Activated CD4-positive, alpha-beta T cell treated with anti-CD3 and anti-CD28 coated beads, Interleukin-2, amount 10 ng/mL, durations not matched to agents 7 days and 5 days (primary cell): ENCODE measurements at places on chromosomes 3 and 15.

DNA sequence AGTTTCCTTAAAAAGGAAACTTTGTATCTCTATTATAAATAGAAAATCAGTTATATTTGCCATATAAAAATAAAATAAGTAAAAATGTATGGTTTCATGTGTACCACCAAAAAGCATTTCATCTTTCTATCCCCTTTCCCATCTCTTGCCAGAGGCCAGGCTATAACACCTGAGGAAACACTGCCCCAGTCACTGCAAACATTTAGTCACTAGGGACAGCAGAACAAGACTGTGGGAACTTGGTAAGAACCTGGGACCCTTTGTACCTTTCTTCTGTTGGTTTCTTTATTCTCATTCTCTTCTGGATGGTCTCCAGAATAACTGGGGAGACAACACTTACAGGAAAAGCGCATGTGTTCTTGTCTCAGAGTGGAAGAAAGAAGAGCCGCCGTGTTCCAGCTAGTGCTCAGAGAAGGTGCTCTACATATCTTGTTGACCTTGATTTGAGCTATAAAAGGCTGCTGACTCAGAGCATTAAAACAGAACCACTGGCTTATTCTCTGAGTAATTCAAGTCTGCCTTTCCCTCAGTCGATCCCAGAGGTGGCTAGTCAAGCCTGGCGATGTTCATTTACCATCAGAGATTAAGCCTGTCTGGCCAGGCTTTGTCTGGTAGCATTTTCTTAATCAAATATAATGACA, 361.6 kb downstream of the RBMS3 start:
- no peak for DNase-seq

DNA sequence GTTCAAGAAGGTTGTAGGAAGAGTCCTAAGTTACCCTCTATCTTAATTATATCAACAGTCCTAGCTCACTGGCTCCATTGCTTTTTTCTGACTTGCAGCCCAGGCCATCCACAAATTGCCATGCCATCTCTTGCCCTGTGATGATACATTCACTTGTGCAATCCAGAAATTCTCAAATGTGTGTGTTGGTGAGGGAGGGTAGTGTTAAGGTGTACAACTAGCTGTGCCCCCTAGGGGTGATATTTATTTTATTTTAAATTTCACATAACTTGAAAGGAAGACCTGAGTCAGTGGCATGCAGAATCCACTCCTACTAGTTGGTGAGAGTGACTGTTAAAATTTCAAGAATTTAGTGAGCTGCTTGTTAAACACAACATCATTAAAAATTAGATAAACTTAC, 156.1 kb upstream of the ANKRD28 start:
- DNase-seq, result no peak

GRCh38 chr15:49895347-49896223, 223.4 kb downstream of the ATP8B4 start:
- DNase-seq, result no peak

GRCh38 chr3:8486936-8487335, 14.7 kb upstream of the LMCD1 start:
- no peak for DNase-seq

DNA sequence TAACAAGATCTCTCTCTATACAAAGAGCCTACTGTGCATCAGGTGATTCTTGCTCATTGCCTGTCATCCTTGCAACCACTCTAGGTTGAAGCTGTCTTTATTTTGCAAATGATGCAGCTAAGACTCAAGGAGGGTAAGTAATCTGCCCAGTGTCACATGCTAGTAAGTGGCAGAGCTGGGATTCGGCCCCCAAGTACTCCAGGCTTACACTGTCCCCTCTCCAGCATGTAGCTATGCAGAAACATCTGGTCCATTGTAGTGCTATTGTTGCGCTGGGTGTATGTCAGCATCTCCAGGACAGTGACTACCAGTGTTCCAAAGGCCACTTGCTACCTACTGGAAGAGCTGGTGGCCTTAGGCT, 248.9 kb downstream of the SLCO3A1 start:
- DNase-seq, result no peak

GRCh38 chr15:69535101-69535638, 82.6 kb downstream of the RPLP1 start:
- DNase-seq, result no peak

DNA sequence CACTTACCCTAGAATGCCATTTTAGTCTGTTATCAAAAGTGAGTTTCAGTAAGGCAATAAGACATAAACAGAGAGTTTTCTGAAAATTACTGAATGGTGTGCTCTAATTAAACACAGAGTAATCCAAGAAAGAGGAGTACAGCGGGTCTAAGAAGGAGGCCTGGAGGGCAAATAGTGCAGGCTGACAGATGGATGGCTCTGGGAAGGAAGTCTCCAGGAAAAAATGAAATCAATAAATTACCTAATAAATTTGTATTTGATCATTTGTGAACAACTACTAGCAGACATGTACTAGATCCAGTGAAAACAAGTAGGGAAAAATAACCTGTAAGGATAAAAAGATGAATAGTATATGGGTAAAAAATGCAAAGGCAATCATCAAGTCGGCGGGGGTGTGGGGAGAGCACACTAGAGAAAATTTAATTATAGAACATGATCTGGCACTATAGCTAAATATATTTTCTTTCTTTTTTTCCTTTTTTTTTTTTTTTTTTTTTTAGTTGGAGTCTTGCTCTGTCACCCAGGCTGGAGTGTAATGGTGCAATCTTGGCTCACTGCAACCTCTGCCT, 22.6 kb upstream of the GPD1L start:
- DNase-seq, result no peak

- no peak for DNase-seq
Measured at GRCh38 chr3:101646726-101647125, 30.2 kb downstream of the ZBTB11 start.

DNA sequence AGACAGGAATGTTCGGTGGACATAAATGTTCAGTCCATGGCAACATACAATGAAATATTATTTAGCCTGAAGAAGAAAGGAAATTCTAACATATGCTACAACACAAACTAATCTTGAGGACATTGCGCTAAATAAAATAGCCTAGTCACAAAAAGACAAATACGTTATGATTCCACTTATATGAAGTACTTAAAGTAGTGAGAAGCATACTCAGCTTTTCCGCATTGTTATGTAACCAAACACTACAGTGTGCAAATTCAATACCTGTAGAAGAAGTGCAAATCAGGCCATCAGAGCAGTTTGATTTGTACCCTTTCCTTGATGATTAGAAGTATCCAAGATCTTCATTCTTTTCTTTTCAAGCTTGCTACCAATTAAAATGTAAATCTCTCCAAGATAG, 1023.4 kb upstream of the NR2F2 start:
- DNase-seq, result no peak

DNA sequence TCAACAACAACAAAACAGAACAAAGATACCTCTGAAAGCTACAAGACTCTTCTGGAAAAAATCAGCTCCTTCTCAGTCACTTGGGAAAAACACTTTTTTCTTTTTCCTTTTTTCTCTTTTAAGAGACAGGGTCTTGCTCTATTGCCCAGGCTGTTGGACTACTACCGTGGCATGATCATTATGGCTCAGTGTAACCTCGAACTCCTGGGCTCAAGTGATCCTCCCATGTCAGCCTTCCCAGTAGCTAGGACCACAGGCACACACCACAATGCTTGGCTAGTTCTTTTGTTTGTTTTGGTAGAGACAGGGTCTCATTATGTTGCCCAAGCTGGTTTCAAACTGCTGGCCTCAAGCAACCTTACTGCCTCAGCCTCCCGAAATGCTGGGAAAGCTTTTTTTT, 12.8 kb downstream of the MYO9A start:
- DNase-seq, result no peak

- no peak for DNase-seq
Measured at GRCh38 chr3:43364494-43364893, 78.2 kb downstream of the SNRK start.

DNA sequence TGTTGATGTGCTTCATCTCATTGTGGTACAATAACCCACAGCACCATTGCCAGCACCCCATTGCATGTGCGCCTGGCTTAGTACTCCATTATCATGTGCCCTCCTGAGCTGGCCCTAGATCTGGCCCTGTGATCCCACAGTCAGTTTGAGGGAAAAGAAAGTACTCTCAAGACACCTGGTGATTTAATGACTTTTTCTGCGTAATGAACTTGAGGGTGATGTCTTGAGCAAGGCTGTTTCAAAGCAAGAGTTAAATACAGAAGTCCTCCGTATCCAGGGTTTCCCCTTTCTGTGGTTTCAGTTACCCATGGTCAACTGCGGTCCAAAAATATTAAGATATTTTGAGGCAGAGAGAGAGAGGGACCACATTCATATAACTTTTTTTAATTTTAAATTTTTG, 16.3 kb downstream of the C3orf20 start:
- DNase-seq, result no peak

DNA sequence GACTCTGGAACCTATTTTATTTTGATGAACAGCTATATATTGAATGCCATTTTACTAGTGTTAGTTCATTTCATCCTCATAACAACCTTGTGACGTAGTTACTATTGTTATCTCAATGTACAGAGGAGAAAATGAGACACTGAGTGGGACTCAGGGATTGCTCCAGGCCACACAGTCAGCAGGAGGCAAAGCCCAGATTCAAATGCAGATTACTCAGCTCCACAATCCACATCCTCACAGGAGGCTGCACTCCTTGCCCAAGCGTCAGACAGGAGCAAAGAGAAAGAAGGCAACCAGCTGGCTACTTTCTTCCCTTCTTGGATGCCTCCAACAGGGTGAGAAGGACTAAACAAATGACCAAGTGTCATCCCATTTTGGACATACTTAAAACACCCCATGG, 92.0 kb upstream of the CCDC54 start:
- no peak for DNase-seq

DNA sequence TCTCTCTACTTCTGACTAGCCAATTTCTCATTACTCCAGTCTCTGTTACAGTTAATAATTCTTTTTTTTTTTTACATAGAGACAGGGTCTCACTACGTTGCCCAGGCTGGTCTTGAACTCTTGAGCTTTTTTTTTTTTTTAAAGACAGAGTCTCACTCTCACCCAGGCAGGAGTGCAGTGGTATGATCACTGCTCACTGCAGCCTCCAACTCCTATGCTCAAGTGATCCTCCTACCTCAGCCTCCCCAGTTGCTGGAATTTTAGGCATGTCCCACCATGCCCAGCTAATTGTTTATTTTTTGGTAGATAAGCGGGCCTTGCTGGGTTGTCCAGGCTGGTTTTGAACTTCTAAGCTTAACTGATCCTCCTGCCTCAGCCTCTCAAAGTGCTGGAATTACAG, 13.6 kb downstream of the IP6K1 start:
- DNase-seq, result no peak

DNA sequence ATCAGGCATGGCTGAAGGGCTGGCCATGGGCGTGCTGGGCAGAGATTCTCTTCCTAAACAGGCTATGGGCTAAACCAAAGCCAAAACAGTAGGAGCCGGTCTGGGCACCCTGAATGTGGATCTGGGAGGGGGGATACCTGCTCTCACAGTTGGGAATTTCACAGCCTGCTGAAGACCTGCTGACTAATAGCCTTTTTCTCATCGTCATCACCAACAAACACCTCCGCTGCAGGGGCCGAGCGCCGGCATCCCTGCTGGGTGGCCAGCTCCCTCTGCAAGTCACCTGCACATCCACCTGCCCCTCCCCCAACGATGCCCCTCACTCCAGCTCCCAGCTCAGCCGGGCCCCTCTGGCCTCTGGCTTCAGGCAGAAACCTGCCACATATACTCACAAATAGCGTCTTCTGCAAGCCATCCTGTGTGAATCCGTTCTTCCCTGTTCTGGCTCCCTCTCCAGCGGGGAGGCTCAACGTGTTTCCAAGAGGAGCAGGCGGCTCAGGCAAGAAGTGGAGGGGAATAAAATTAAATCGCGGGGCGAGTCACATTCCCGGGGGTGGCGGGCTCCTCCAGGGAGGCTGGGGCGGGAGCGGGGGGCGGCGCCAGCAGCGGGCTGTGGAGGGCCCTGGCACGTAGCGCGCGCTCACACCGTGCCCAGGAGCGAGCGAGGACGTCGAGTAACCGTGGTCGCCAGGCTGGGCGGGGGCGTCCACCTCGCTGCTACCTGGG, 466 bp downstream of the IQSEC1 start:
- no peak for DNase-seq

GRCh38 chr3:12363397-12364195, 74.7 kb downstream of the PPARG start:
- DNase-seq, result no peak

DNA sequence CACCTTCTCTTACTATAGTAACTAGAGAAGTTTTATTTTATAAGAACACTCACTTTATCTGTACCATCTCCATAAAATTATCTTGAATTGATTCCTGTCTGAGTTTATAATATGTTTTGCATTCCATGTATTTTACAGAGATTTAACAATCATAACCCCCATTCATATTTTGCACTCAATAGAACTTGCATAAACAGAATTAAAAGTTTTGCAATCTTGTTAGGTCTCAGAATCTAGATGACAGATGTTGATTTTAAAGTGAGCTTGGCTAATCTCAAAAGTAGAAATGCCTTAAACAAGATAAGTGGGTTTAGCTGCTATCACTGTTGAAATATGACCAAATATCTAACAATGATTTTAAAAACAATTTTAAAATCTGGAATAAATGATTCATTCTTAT, 107.9 kb upstream of the EPHA6 start:
- no peak for DNase-seq

DNA sequence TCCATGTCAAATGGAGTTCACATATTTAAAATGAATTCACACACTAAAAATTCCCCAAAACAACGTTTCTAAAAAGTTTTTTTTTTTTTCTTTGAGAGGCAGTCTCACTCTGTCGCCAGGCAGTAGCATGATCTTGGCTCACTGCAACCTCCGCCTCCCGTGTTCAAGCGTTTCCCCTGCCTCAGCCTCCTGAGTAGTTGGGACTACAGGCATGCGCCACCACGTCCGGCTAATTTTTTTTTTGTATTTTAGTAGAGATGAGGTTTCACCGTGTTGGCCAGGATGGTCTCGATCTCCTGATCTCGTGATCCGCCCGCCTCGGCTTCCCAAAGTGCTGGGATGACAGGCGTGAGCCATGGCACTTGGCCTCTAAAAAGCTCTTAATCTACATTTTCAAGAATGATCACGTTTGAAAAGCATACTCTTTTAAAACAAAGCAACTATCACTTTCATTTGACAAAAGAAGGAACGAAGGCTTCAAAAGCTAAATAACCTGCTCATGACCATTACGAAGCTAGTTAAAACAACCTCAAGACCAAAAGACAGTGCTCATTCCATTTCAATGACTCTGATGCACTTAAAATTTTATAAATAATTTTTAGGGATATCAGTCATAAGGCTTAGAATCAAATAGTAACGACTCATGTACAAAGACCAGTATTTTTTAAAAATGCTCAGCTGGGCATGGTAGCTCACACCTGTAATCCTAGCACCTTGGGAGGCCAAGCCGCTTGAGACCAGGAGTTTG, 5.5 kb downstream of the UBE3A start:
- no peak for DNase-seq
